ENCODE measurements at places on chromosomes 7 and 10. TPM values are rescaled to one million over a fixed set of nuclear protein-coding genes. Genes with fewer than 3 reads are reported as not detected.

Gene IFIT1
- 17.8 TPM for total RNA-seq

Gene VGF
- total RNA-seq, result 2.2 TPM

Gene LRRC61
- total RNA-seq, result 26.6 TPM

Gene BLNK
- total RNA-seq, result 3.8 TPM

Gene LRRD1
- 0.44 TPM for total RNA-seq

Gene VKORC1L1
- total RNA-seq, result 30.3 TPM

Gene PRSS2
- not detected for total RNA-seq

Gene GJD4
- total RNA-seq, result not detected

Gene SP4
- 60.0 TPM for total RNA-seq

Gene NRG3
- total RNA-seq, result 7.9 TPM

Gene PLAU
- total RNA-seq, result 8.1 TPM

Gene UTF1
- total RNA-seq, result not detected

Gene NKX2-3
- not detected for total RNA-seq

Measured in camera-type eye (tissue), 1 donor.